ENCODE measurements at places on chromosomes 7 and 10.

DNA sequence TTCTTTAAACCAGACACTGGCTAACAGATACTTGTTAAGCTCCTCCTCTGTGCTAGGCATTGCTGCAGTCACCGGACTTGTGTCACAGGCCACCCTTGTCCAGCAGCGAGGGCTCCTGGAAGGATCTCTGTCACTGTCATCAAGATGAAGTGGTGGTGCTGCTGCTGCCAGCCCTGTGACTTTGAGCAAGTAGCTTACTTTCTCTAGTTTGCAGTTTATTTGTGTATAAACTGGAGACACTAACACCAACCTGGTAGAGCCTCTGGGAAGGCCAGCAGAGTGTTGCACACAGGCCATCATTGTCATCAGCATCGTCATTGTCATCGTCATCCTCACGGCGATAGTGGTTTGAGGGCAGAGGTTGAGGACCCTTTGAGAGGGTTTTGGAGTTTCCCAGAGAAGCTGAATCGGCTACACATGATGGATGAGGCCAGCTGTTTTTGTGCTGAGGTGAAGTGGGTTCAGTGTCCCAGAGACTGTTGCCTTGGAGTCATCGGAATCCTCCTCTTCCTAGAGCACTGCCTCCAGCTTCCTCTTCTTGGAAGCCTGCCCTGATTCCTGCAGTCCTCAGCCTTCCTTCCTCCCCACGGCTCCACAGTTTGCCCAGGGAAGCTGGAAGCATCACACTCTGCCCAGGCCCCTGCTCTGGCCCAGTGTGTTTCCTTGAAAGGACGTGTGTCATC is 128.4 kb downstream of the GRK5 start:
- DNase-seq = no peak

DNA sequence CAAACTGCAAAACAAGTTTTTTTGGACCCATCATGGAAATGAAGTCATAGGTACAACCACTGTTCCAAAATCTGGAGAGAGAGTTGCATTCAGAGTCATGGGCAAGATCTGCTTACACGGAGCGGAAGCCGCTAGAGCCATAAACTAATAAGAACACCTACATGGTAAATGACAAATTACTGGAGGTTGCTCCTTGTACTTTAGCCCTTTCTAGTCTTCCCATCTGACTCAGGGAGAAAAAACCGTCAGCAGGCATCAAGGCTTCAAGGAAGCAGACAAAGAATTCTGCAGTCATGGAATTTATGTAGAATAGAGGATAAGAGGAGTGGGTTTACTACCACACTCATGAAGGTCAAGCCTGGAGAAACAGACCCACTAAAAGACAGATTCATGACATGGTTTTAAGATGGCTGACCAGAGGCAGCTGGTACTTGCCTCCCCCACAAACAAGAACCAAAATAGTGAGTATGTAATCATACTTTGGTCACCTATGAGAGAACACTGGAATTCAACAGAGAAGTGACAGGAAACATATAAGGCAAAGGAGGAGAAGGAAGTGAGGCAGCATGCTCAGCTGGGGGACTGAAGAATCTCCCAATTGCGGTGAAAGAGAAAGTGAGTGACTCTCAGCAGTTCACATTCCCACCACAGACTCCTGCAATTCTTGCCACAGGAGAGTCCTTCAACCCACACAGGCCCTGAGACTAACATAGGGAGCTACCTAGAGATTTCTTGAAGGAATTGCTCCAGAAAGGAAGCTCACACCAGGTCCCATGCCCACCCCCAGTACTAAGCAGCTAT is 42.4 kb upstream of the ASAH2 start:
- DNase-seq = no peak

- DNase-seq = no peak
Observed at GRCh38 chr7:88165697-88166096, 54.1 kb downstream of the SRI start.

DNA sequence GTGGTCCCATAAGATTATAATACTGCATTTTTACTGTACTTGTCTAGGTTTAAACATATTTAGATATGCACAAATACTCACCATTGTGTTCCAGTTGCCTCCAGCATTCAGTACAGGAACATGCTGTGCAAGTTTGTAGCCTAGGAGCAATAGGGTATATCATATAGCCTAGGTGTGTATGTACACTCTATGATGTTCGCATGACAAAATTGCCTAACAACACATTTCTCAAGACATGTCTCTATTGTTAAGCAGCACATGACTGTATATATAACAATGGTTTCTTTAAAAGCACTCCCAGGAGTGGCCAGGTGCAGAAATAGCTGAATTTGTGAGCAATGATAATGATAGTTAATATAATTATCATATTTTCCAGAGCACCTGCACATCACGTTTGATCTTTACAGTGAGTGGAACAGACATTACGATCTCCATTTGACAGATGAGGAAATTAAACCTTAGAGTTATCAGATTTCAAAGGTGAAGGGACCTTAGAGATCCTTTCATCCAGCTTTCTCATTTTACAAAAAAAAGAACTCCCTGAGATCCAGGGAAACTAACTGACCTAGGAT is 99.2 kb upstream of the PDCD4 start:
- no peak for DNase-seq

- DNase-seq = no peak
Observed at GRCh38 chr10:33291053-33291592, 43.3 kb downstream of the NRP1 start.

GRCh38 chr10:64113792-64114191 is 592.6 kb downstream of the REEP3 start:
- DNase-seq = no peak

- DNase-seq = no peak
Observed at GRCh38 chr7:11196143-11196542, 222.5 kb downstream of the PHF14 start.

DNA sequence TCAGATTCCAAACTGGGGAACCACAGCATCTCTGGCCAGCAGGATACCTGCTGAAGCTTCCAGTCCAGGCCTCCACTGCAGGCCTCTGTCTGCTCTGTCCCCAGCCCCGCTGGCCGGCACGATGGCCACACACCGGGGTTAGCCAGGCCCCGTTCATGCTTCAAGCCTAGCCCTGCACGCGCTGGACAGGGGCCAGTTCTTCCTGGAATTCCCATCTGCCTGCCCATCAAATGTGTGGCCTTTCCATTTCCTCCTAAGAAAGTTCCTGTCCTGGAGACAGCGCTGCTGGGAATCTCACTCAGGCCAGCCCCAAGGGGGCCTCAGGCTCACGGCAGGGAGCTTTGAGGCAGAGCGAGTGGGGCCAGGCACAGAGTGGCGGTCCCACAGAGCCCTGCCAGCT is 18.0 kb downstream of the SH2B2 start:
- DNase-seq = no peak

DNA sequence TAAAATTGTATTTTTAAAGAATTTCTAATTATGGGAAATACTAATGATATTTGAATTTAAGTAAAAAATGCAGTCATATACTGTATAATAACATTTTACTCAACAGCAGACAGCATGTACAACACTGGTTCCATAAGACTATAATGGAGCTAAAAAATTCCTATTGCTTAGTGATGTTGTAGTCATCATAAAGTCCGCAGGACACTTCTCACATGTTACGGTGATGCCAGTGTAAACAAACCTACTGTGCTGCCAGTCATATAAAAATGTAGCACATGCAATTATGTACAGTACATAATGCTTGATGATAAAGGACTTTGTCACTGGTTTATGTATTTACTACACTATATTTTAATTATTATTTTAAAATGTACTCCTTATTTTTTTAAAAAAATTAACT is 629.3 kb downstream of the IPMK start:
- DNase-seq = no peak

- no peak for DNase-seq
Observed at GRCh38 chr10:95289921-95290421, 832 bp downstream of the PDLIM1 start.

GRCh38 chr7:2526659-2527504 is 7.3 kb downstream of the LFNG start:
- DNase-seq = no peak

DNA sequence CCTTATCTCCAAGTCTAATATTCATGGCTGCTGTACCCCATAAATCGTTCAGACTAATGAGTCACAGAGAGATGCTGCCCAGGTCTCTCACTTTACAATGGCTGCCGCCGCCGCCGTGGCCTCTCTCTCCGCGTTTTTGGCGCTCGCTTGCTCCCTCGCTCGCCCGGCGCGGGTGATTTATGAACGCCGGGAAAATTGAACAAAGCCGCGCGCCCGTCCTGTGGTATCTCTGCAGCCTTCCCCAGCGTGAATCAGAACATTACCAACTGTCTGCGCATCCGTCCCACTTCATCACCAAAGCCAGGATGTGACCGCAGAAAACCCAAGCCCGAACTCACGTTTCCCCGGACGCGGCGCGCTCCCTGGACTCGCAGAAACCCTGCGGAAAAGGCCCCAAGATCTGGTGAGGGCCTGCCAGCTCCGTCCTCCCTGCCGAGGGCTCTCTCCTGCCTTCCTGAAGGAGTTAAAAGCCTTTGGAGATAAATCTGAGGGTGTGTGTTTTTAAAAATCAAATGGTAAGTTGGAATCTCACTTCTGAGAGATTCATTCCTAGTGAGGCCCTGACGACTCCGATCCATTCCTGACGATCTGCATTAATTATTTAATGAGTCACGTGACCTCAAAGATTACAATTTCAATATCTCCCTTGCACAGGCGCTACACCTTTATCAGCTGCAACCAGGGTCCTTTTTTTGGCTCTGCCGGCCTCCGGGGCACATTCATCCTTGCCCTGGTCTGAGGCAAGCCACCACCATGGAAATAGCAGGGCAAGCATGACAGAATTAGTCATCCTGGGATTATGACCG is 6.3 kb downstream of the HOXA4 start:
- DNase-seq = no peak

- DNase-seq = no peak
Observed at GRCh38 chr7:26305090-26305868, 13.6 kb downstream of the SNX10 start.

DNA sequence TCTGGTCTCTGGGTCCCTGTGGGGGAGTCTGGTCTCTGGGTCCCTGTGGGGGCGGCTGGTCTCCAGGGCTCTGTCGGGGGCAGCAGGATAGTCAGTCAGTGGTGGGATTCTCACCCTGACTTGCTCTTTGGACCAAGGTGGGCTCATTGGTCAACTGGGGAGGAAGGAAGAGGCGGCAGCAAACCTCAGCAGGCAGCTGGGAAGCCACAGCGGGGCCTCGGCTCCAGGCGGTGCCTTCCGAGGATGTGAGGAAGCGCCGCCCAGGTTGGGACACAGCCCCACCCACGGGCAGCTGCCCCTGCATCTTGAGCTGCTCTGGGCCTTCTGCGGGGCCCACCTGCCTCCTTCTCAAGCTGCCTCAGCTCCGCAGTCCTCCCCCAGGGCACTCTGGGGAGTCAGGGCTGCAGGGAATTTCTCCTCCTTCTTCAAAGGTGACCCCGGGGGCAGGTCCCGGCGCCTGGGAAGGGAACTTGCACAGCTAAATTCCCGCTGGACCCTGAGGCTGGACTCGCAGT is 20.4 kb upstream of the KNDC1 start:
- DNase-seq = no peak

- no peak for DNase-seq
Observed at GRCh38 chr10:19164461-19164860, 115.9 kb downstream of the MALRD1 start.

DNA sequence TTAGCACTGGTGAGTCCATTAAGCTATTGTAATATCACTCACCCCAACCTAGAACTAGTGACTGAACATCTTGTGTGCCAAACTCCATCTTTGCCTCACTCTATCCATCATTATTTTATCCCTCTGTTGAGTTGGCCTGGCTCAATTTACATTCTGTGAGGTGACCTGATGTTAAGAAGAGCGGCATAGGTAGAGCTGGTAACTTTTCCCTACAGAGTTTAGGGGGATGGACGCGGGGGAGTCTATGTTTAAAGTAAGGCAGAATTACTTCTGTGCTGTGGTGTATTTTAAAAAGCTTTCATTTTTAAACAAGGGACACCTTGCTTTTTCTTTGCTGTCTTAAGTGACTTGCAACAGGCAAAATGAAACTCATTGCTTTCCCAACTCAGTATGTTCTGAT is 186.3 kb downstream of the CREB5 start:
- DNase-seq = no peak

GRCh38 chr10:31138026-31138553 is 106.4 kb upstream of the ZNF438 start:
- DNase-seq = no peak

GRCh38 chr7:55348502-55348901 is 16.6 kb upstream of the LANCL2 start:
- DNase-seq = no peak

- no peak for DNase-seq
Observed at GRCh38 chr7:94350734-94351133, 44.0 kb upstream of the COL1A2 start.

GRCh38 chr7:96993094-96993865 is 12.1 kb upstream of the DLX6 start:
- DNase-seq = no peak

- no peak for DNase-seq
Observed at GRCh38 chr7:32164341-32164996, 94.3 kb upstream of the PDE1C start.

GRCh38 chr10:83934062-83934461 is 205.2 kb upstream of the GHITM start:
- DNase-seq = no peak

DNA sequence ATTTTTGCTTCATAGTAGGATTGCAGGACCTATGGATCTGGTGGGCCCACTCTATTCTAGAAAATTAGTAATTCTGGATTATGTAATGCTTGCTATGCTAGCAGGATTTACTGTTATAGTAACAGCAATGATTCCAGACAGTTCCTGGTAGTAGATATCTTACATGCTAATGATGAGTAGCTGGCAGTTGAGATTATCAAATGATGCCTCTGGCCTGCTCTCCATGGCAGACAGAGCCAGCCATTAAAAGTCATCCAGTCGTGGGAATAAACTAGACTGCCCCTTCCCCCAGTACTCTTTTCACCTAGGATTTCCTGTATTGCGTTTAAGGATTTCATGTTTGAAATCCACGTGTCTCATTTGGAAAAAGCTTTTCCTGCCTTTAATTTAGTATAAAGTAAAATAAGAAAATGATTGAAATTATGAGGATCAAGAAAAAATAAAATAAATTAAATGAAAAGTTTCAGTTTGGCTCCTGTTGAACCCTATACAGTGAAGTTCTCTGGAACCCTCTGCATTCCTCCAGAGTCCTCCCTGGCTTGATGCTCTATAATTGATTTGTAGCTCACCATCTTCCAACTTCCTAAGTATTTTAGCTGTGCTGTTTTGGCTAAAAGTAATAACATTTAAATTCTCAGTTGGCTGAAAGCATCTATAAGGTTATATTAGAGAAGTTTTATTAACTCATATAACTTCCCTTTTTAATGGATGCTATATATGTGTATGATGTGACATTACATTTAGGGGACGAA is 14.6 kb downstream of the UMAD1 start:
- DNase-seq = no peak

- no peak for DNase-seq
Observed at GRCh38 chr7:25485026-25485425, 256.7 kb upstream of the NPVF start.

DNA sequence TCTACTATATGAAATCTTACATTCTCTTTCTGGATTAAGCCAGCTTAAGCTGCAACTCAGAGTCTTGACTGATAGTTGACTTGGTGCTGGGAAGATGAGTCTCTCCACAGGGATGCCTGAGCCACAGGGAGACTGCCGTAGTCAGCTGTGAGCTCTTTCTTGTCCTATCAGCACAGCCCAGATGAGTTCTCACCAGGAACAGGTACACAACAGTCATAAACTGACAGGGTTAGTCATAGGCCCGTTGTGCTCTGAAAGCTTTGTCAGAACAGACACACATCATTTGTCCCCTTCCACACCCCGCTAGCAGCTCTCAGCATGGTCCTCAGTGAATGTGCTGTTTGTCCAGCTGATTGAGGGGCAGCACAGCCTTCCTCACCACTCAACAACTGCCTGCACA is 221.6 kb downstream of the RPS24 start:
- no peak for DNase-seq

- DNase-seq = no peak
Observed at GRCh38 chr7:38801786-38802185, 107.2 kb downstream of the VPS41 start.
